ENCODE measurements at places on chromosomes 1 and 21. TPM values are rescaled to one million over a fixed set of nuclear protein-coding genes. Genes with fewer than 3 reads are reported as not detected.

DNA sequence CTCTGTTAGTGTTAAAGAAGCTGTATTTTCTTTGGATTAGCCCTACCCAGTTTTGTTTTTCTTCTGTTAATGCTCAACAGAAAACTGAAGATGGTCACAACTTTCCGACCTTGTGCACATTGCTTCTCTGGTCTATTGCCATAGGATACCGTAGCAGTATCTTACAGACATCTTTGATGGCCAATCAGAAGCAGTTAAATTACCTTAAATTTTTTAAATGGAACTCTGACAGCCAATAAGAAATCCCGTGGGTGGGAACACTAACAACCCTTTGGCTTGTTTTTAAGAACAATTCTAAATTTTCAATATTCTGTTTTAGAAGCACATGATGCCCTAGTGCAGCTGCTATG is 17.2 kb downstream of the NFYC start:
- DNase-seq: no peak

DNA sequence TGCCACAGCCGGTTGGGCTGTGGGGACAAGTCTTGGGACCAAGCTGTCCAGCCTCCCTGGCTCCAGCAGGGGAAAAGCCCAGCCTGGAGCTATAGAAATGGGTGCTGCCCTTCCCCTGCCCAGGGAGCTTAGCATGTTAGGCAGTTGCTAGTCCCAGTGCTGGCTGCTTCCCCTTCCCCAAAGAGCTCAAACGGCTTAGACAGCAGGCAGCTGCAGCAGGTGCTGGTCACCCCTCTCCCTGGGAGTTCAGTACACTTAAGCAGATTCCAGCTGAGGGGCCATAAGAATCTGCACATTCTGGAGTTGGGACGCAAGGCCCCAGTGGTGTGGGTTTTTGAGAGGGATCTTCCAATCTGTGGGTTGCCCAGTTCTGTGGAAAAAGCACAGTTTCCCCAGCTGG is 11.1 kb upstream of the REG4 start:
- DNase-seq: no peak

DNA sequence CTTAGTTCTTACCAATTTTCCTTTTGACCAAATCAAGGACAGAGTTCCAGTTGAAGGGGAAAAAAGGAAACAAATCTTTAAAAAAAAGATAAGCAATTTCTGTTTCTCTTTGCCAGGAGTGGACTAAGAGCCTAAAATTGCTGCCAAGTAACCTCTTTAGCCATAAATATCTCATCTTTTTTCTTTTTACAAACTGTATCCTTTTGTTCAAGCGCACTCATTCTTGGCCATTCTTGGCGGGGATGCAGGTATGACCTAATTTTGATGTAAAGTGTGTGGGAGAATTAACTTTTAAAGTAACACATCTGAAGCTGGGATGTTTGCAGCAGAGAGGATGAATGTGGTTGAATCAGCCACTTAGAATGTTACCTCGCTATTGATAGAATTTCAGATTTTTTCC is 13.4 kb upstream of the KIF1B start:
- no peak for DNase-seq

- no peak for DNase-seq
These were observed 317.0 kb downstream of the USP25 start for GRCh38 chr21:16046656-16047330.

GRCh38 chr1:56378341-56379070 is 200.9 kb downstream of the PLPP3 start:
- no peak for DNase-seq

- no peak for DNase-seq
These were observed 32.1 kb upstream of the PDE9A start for GRCh38 chr21:42621166-42621818.

GRCh38 chr21:38725196-38726157 is 80.3 kb upstream of the ETS2 start:
- DNase-seq: no peak

Gene MFSD2A
- total RNA-seq: 0.59 TPM

Gene ABCG1
- 9.7 TPM for total RNA-seq

Gene ALG14
- total RNA-seq: 3.4 TPM

Gene ODR4
- total RNA-seq: 11.0 TPM

Gene FAM72A
- 1.4 TPM for total RNA-seq

Gene KCNA3
- 1.3 TPM for total RNA-seq

Gene ADGRL2
- 49.9 TPM for total RNA-seq

All from heart right ventricle (tissue), 16 donors.